ENCODE measurements at places on chromosomes 11 and 22.

- DNase-seq = peak; percentile 57
Measured at GRCh38 chr11:11848891-11849746, 7.3 kb downstream of the USP47 start.

DNA sequence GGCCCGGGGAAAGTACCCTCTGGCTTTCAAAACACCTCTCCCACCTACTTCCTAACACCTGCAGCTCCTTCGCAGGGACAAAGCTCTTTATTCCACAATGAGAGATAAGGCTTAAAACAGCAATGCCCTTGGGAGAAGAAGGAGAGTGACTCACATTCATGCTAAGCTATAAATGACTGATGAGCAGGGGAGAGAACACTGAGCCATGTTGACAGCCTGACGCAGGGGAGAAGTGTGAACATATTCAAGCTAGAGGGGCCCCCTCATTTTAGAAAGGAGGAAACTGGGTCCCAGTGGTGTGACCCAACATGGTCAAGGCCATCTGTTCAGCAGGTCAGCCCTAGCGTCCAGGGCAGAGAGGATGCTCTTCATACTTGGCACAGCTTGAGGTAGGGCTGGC, 171.8 kb downstream of the DSCAML1 start:
- DNase-seq = no peak

GRCh38 chr11:111176603-111177002, 68.9 kb upstream of the POU2AF2 start:
- no peak for DNase-seq

DNA sequence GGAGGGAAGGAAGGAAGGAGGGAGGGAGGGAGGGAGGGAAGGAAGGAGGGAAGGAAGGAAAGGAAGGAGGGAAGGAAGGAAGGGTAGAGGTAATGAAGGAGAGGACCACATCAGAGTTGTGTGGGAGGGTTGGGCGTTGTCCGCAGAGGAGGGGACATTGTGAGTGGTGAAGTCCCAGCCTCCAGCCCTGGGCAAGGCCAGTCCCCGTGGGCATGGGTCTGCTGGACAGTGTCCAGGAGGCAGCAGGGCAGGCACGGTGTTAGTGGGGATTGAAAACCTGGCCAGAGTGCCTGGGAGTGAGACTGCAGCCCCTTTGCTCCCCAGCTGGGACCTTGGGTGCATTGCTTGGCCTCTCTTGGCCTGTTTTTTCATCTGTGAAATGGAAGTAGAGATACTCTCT, 1462.3 kb downstream of the BRD1 start:
- DNase-seq = no peak

GRCh38 chr11:1728301-1728700, 22.1 kb downstream of the IFITM10 start:
- no peak for DNase-seq

GRCh38 chr11:8068605-8069221, 12.3 kb upstream of the TUB start:
- DNase-seq = no peak

DNA sequence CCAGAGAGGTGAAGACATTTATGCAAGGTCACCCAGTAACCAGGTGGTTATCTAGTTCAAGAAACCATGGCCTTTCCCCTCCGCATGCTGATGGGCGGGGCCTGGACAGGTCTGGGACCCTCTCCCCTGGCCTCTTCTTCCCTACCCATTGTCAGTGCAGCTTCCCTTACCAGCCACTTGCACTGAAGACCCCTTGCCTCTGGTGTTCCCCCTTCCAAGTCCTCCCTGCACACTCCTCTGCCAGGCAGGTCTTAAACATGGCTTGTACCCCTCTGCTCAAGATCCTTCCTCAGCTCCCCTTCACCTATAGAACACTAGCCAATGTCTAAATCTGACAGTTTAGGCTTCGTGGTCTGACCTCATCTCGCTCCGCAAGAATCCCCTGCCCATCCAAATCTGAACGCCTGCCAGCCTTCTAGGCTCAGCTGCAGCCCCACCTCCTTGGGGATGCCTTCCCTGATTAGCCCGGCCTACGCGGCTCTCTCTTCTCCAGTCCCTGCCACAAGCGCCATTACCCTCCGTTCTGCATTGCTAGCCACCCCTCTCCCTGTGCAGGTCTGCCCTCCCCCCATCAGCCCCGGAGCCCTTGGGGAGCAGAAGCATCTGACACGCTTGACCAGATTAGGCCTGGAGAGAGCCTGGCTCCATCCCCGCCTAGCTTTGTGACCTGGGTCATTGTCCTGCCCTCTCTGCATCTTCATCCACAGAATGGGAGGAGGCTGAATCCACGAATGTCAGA, 213.8 kb downstream of the DSCAML1 start:
- DNase-seq = no peak

DNA sequence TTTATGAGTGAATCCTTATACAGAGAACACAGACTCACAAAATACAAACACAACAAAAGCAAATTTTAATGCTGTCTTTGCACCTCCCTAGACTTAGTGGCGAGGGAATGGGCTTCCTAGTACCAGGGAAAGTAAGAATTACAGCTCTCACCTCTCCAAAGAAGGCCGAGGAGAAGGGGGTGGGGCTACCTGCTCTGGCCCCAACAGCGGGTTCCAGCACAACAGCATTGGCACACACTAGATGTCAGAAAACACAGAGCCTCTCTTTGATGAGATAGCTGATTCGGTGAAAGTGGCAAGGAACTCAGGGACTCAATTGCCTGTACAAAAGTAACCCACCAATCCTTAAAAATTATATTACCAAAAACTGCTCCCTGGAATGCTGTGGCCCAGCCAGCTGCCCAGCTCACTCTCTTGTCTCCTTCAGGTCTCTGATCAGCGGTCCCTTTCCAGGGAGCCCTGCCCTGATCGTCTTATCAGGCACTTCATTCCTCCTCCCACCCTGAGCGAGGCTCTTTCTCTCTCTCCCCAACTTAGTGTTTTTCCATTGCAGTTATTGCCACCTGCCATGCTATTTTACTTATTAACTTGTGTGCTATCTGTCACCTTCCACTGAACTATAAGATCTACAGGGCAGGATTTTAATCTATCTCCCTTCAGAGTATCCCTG, 30.7 kb downstream of the SPON1 start:
- DNase-seq = no peak

DNA sequence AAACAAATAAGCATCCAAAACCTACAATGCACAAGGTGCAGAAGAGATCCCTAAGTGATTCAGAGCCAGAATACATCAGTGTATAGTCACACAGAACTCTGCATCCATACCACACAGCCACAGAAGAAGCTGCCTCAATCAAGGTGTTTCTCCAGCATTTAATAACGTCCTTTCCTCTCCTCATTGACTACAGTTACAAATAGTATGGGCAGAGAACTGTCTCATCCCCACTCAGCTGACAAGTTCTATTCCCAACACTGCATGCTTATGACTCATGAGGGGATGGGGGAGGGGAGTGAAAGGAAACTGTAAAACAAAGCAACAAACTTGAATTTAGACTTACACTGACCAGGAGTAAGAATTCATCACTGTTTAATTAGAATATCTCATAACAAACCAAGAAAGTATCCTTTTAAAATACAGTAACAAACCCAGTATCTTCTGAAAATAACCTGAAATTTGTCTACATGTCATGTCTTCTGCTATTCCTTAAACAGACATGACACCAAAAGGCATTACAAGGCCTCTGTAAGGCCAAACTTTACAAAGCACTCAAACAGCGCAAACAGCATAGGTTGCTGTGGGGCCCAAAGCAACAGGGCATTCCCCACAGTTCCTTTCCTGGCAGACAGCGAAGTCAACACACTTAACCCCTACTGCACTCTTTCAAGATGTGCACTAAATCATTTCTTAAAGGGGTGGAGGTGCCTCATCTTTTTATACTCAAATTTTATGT, 29.3 kb downstream of the CELF1 start:
- peak; percentile 28 for DNase-seq

- no peak for DNase-seq
Measured at GRCh38 chr11:129960216-129961214, 42.1 kb downstream of the PRDM10 start.

- DNase-seq = no peak
Measured at GRCh38 chr11:28729339-28729738, 621.2 kb downstream of the METTL15 start.

DNA sequence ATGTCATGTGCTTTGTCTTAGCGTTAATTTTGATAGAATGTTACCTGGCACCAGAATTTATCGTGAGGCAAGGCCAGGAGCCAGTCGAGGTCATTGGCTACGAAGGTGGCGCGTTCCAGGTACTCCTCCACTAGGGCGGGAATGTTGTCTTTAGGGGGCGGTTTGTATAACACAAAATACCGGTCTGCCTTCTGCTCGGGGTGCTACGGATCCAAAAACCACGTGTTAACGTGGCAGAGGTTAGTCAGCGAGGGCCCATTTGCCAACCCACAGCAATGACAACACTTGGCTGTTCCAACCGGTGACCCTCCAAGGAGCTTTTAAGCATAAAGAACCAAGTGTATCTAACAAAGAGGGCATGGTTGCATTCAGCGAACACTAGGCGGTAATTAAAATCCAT, 12.5 kb downstream of the ASCC2 start:
- DNase-seq = no peak

GRCh38 chr11:110089617-110090282, 3.4 kb upstream of the ZC3H12C start:
- DNase-seq = no peak

GRCh38 chr11:106999196-106999595, 19.1 kb downstream of the GUCY1A2 start:
- DNase-seq = no peak

DNA sequence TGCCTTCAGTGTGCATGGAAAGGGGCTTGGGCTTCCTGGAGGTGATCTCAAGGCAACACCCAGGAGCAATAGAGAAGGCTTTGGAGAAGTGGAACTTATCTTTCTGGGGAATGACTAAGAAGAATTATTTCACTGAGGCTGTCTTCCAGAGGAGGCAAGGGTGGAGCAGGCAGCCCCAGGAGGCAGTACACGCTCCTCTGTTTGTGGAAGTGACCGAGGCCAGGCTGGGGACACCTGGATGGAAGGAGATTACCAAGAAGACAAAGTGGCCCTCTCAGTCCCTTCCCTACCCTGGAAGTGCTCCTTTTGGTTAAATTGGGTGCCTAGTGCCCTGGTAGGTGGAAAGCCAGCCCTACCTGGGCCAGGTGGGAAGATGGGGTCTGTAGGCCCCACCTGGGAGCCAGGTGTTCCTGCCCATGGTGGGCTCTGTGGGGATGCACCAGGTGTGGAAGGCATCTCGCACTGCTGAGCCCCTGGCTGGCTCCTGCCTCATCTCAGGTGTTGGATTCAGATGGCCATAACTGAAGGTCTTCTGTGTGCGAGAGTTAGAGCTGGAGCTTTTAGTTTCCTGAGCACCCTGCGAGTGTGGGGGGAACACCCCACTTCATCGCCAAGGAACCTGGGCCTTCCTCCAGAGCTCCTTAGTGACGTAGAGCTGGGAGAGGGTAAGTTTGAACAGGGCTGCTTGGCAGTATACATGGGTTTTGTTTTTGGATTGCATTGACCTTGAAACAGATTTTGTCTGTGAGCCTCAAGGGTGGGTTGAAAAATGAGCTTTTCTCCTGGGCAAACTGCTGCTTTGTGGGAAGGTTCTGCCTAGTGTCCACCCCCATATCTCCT, 46.1 kb downstream of the MICAL2 start:
- no peak for DNase-seq

GRCh38 chr11:2929531-2929949, 320 bp upstream of the PHLDA2 start:
- peak; percentile 63 for DNase-seq

DNA sequence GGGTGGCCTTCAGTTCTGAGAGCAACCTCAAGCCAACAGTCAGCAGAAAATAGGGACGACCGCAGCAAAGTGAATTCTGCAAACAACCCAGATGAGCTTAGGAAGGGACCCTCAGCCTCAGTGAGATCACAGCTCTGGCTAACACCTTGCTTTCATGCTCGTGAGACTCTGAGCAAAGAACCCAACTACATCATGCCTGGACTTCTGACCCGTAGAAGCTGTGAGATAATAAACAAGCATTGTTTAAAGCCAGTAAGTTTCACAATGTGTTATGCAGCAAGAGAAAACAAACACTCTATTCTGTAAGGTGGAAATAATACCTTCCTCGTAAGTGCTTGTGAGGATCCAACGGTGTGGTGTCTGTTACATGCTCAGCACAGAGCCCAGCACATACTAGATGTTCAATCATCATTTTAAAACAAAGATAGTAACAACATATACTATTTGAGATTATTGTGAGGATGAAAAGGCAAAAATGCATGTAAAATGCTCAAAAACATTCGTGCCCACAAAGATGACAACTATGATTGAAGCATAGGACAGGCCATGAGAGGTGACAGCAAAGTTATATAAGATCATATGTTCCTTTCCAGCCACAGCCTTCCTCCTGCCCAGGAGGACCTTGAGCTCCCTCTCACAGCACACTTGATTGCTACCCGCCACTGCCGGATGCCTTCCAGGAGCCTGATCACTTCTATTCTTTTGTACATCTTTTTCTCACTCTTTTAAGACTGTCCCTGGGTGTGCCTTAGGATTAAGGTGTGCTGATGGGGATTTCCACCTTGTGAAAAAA, 433.3 kb downstream of the BUD13 start:
- no peak for DNase-seq

GRCh38 chr22:41040483-41040882, 51.9 kb upstream of the EP300 start:
- no peak for DNase-seq

- no peak for DNase-seq
Measured at GRCh38 chr11:44559207-44559939, 6.1 kb upstream of the CD82 start.

GRCh38 chr11:112448168-112448567, 187.5 kb upstream of the PLET1 start:
- DNase-seq = no peak

DNA sequence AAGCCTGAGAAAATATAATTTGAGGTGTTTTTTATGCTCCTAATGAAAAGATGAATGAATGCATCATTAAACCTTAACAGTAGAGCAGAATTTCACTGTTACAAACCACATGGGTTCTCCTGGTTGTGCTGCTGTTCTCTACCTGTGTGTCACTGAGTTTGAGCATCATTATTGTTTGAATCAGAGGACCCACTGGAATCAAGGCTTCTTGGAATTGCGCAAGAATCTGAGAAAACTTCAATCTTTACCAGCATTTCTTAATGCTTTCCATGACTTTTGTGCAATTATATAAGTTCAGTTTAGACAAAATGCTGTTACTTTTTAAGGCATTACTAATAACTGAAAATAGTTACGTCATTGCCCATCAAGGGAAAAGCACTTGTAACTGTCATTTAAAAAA, 18.8 kb upstream of the RBX1 start:
- DNase-seq = no peak

GRCh38 chr22:29029202-29030000, 32.2 kb downstream of the C22orf31 start:
- no peak for DNase-seq

GRCh38 chr22:19061471-19062138, 60.6 kb downstream of the DGCR2 start:
- DNase-seq = no peak

DNA sequence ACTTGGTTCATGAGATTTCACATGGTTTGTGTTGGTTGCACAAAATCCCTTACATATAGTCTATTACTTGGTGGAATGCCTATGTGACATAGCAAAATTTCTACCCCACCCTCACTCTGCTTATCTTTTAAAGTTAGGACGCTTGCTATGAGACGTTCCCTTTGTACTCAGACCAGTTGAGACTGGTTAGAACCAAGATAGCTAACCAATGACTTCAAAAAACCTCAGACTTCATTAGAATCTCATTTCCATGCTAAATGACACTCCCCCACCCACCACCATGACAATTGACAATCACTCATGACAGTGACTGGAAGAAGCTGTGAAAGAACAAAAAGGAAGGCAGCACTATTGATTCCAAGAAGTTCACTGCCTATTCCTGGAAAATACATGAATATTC, 313.6 kb downstream of the ETS1 start:
- DNase-seq = no peak

- DNase-seq = no peak
Measured at GRCh38 chr11:32462011-32462690, 26.8 kb upstream of the WT1 start.

Measured in activated naive CD4-positive, alpha-beta T cell treated with Interleukin-2 at 50 U/mL for 16 hours (primary cell).